ENCODE measurements at places on chromosomes 3 and 15.

- DNase-seq = no peak
These were observed 245.3 kb downstream of the FEZF2 start for GRCh38 chr3:62128051-62128450.

DNA sequence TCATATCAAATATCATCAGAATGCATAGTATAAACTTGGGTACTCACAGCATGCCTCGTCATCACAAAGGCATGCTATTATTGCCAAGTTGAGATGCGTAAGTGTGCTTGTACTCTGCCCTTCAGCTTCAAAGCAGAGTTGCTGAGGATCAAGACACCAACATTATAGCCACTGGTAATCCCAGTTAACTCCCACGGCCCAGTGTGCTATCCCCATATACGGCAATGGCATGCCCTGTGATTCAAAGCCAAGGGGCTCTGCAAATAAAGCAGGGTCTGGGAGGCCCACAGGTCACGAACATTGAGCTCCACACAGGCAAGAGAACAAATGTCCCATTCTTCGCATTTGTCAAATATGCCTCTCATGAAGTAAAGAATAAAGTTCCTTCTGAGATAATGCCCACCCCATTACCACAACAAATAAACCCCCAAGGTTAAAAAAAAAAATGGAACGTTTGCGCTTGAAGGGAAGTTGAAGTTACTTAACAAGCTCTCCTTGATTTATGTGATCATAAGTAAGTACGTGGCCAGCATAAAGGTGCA is 298.1 kb upstream of the NECTIN3 start:
- DNase-seq = peak; percentile 70

GRCh38 chr3:127254730-127255129 is 33.1 kb downstream of the PRR20G start:
- no peak for DNase-seq

GRCh38 chr3:46453526-46454208 is 11.0 kb downstream of the LTF start:
- DNase-seq = no peak

- DNase-seq = no peak
These were observed 361 bp upstream of the LCMT2 start for GRCh38 chr15:43330780-43331087.

- DNase-seq = no peak
These were observed 63.9 kb downstream of the XXYLT1 start for GRCh38 chr3:195207056-195207455.

GRCh38 chr15:24945711-24946110 is 9.1 kb upstream of the SNRPN start:
- DNase-seq = no peak
